Lower leg skin (tissue), 4 donors: ENCODE measurements at places on chromosomes 2 and 18.

- DNase-seq, result no peak
These were observed 250.5 kb downstream of the LOXHD1 start for GRCh38 chr18:46406539-46406932.

DNA sequence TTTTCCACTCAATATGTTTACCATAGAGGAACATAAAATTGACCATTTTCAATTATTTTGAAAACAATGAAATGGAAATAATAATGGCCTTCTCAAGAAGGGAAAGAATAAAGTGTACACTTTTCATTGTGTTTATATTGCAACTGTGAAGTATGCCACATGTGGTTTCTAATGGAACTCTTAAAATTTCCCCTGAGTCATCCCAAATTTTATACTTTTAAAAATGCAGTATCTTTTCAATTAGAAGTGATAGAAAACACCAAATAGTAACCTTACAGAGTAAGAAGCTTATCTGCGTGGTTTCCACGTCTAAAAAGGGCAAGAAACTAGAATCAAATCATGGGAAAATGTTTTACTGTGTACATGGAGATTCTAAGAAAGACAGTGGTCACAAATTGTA is 70.0 kb downstream of the SCG2 start:
- DNase-seq, result no peak

DNA sequence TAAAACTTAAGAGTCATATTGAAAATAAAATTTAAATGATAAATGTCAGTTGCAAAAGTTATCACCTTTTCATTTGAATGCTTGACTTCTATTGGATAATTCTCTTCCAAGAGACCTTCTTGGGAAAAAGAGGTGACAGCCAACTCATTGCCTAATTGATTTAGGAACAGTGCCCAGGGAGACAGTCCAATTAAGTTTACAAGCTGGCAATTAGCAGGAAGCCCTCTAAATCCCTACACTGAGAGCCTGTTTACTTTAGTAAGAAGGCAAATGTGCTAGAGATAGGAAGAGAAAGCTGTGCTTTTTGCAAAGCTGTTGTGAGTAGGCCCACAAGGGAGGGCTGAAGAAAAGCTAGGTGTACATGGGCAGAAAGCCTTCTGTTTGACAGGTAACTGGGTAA is 189.1 kb downstream of the WDPCP start:
- DNase-seq, result no peak

DNA sequence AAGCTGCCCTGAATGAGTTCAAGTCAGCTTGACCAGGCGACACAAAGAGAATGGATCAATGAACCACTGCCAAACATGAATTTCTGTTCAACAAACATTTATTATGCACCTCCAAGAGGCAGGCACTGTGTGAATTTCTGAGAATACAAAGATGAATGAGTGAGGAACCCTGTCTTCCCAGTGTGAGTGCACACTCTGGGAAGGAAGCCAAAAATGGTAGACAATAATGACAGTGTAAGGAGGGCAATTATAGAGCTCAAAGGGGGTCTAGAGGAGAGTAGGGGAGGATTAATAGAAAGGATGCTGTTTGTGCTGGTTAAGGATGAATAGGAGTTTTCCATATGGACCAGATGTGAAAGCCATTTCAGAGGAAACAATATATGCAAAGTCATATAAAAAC is 213.4 kb downstream of the DCC start:
- no peak for DNase-seq

DNA sequence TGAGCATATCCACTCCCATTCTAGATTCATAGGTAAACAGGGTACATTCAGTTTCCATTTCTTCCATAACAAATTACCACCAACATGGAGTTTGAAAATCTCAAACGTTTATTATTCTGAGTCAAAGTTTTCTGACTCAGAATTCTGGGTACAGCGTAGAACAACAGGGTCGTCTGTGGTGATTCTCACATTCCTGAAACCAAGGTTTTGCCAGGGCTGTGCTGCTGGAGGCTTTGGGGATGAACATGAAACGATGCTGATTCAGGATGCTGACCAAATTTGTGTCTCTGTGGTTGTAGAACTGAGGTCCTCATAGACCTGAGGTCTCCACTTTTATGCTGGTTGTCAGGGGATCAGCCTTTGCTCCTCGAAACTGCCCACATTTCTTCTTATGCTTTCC is 255.7 kb downstream of the DSEL start:
- DNase-seq, result no peak

GRCh38 chr2:18117592-18117991 is 239.1 kb downstream of the KCNS3 start:
- no peak for DNase-seq
